ENCODE measurements at places on chromosomes 11 and 22.

DNA sequence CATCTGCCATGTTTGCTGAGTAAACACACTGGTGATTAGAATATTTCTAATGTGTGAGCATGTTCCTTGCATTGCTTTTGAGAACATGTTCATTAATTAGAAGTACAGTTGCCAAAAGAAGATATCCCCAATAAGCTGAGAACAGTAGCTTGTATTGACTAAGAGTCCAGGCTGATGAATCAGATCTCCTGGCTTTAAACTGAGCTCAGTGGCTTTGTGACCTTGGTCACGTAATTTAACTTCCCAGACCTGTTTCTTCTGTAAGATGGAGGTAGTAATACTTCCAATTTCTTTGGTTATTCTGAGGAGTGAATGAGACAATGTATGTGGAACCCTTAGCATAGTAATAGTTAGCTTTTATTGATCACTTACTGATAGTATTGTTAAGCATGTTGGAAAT lies 61.9 kb downstream of the CYB5R2 start:
- DNase-seq, result no peak

DNA sequence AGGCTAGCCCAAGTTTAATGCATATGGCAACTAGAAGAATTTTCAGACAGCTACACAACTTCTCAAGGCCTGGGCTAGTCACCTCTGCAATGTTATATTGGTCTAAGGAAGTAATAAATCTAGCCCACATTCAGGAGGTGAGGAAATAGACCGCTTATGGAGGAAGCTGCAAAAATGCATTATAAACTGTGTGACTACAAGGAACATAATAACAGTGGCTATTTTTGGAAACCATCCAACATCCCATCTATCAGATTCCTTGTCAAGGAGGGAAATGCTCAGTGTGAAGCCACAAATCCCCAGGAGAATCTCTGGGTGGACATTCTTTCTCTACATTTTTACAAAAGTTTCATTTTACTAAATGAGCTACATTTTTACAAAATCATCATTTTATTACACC lies 76.1 kb downstream of the BBOX1 start:
- no peak for DNase-seq

DNA sequence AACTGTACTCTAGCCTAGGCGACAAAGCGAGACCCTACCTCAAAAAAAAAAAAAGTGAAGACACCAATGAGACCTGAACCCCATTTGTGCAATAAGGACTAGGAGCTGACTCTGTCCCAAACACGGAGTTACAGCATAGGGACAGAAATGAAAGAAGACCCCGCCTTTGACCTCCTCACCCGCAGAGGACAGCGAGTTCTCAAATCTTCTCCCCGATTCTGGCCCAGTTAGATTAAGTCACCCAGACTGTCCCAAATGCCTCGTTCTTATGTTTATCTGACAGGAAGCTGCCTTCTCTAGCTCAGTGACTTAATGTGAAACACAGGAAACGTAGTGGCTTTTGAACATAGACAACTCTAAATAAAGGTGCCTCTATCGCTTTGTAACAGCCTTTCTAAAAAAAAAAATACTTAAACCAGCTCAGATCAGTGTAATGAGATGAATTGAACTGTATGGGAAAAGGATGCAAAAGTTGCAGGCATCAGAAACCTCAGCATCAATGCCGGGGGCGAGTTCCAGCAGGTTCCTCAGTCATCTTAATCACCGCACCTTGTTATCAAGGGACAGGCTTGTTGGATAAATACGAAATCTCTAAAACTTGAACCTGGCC lies 10.6 kb downstream of the MYH9 start:
- DNase-seq, result no peak

DNA sequence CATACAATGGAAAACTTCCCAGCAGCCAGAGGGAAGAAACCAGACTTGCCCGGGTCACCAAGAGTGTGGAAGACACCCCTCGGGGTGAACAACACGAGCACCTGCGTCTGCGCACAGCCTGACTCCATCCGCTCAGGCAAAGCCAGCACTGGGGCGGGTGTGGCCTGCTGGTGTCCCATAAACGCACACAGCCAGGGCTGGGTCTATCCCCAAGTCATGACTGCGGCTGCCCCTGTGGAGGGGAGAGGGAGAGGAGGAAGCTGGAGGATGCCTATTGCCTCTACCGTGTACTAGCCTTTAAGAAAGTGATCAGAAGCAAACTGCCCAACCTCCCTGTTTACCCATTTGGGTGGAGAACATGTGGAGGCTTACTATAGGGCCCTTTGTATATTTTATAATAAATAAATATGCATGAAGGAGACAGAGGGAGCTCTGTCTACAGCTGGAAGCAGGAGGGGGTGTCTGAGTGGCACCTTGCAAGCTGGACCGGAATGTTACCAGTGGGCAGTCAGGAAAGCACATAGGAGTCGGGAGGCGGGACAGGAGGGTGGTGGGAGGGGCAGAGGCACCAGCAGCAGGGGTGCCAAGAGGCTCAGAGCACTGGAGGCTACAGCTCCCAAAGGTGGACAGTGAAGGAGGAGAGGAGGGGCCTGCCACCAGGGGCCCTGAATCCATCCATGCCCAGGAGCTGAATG lies 79.6 kb downstream of the PHF21B start:
- DNase-seq, result no peak

- DNase-seq, result no peak
Measured at GRCh38 chr11:123800036-123800435, 6.1 kb downstream of the OR6M1 start.

DNA sequence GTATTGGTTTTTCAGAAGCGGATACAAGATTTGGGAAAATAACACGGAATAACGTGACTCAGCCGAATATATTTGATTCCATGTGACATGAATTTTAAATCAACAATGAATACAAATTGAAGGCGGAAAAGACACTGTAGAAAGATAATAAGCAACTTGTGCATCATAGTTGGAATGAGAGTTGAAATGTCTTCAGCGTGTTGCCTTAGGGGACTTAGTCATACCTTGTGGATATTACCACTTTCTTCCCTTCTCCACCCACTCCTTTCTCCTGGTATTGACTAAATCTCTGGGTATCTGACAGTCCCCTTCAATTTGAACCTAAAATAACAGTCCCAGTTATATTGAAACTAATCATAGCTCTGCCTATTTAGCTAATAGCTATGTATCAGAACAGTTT lies 2373.1 kb upstream of the RAG2 start:
- no peak for DNase-seq

DNA sequence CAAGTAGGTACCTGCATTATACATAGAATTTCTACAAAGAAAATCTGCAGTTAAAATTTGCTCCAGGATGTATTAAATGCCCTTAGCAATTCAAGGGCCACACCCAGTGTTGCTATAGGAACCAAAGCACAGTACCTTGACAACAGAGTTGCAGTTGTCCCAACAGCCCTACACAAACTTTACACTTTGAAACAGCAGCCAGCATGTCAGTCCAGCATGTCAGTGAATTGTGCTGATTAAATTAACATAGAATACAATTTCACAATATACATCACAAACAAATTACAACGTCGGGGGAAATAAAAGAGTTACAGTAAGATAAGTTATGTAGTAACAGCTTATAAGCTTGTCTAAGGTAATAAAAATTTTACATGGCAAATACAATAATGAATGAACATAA lies 389.2 kb downstream of the SOX6 start:
- DNase-seq, result peak; percentile 63

GRCh38 chr11:134398644-134399292 lies 13.3 kb downstream of the B3GAT1 start:
- DNase-seq, result no peak

Data from NCI-H748 treated with DMSO at 0.1 percent for 48 hours (cell line).